Astrocyte (in vitro differentiated cells and primary cell): ENCODE measurements at places on chromosomes 7 and 10.

DNA sequence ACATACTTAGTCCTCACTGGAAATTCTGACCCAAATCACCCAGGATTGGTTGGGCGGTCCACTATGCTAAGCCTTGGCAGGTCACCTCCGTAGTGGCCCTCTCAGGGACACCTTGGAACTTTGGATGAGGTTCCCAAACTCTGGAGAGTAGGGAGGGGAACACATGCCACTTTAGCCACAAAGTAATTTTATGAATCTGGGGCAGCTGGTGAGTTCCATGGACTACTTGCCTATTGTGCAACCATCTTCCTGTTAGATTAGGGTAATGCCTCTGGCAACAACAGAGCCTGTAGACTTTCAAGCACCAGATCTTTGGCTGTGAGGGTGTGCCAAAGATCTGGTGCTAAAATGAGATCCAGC lies 77.7 kb downstream of the ITGB8 start:
- DNase-seq = peak; percentile 55

DNA sequence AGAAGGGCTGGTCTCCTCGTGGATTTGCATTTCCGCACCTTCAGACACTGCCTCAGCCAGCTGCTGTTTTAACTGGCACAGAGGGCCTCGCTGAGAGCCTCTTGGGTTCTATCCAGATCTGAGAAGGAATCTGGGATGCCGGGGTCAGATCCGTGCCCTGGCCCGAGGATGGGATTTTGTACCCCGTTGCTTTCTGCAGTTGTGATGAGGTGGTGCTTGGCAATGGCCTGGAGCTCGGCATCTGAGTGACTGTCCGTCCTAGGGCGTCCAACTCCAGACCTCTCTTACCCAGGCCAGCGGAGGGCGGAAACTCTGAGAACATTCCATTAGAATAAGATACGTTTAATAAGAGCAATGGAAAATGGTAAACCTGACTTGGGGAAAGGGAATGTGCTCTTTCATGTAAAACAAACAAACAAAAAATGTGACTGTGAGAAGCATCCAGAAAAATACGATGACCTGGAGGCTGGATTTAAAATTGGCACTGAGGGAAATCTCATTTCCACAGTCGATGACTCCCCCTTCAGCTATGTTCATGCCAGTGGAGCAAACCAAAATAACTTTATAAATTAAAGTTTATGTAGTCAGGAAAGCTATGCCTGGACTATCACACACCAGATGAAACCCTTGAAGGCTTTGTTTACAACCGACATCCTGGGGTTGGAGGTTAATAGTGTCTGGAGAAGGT lies 39.6 kb downstream of the GRK5 start:
- peak; percentile 95 for DNase-seq

DNA sequence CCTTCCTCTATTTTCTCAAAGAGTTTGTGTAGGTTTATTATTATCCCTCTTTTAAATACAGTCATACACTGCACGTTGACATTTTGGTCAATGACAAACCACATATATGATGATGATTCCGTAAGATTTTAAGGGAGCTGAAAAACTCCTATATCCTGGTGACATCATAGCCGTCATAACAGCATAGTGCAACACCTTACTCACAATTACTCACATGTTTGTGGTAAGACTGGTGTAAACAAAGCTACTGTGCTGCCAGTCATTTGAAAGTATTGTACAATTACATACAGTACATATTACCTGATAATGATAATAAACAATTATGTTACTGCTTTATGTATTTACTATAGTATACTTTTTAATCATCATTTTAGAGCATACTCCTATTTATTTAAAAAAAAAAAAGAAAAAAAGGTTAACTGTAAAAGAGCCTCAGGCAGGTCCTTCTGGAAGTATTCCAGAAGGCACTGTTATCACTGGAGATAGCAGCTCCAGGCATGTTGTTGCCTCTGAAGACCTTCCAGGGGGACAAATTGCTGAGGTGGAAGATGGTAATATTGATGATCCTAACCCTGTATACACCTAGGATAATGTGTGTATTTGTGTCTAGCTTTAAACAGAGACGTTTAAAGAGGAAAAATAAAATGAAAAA lies 123.3 kb upstream of the CDK1 start:
- DNase-seq = peak; percentile 66

DNA sequence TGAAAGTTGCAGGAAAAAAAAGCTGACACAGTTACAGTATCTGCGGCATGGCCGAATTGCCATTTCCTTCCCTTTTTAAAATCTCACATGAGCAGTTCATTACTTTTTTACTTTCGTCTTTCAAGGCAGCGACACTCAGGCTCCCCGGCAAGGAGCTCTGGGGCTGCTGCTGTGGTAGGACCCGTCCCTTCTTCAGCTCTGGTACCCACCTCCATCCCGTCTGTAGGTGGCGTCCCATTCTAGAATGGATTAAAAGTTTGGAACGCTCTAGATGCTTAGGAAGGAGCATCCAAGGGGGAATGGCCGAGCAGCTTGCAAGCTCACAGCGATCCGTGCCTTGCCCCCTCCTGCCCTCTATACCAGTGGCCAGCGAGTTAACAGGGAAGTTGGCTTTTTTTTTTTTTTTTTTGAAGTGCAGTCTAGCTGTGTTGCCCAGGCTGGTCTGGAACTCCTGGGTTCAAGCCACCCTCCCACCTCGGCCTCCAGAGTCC lies 22.8 kb upstream of the TTYH3 start:
- DNase-seq = no peak

DNA sequence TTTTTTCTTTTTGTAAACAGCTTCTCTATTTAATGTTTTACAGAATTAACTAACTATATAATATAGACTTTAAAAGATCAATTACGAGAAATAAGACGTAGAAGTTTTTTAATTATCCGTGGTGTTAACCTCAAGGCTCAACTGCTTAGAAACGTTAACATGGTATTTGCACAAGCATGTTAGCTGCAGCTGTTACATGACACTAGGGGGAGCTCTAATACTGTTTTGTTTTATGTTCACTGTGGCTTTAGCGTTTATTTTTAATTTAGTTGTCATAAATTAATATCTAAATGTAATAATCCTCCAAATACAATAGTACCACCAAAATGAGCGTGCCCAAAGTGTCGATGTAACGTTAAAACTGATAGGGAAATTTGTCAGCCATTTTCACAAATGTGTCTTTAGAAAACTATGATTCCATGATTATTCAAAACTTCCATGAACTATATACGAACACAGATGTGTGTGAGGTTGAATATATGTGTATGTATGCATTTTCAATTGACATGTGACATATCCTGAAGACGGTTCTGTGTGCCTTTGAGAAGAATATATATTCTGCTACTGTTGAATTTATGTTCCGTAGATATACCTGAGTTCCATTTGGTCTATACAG lies 828.8 kb upstream of the MBL2 start:
- DNase-seq = peak; percentile 6

- DNase-seq = peak; percentile 37
Observed at GRCh38 chr7:106289848-106290247, 5.1 kb upstream of the NAMPT start.

DNA sequence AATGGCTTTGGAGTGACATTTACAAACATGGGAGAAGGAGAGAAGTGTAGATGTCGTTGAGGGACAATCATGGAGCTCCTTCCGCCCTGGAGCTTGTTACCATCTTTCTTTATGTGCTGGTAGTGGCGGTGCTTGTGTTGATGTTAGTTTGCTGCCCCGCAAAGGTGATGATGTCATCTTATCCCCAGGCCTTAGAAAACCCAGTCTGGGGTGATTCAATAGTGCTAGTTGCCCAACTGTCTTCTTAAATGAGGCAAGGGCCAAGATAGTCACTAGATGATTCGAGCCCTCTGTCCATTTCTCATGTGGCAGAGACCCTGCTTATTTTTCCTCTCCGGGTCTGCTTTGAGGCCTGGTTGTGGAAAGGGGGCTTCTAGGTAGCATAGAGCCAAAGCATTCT lies 277.4 kb downstream of the CCSER2 start:
- DNase-seq = no peak

GRCh38 chr7:39421251-39421650 lies 145.0 kb upstream of the YAE1 start:
- no peak for DNase-seq

GRCh38 chr7:91620827-91621226 lies 259.7 kb downstream of the MTERF1 start:
- DNase-seq = no peak

DNA sequence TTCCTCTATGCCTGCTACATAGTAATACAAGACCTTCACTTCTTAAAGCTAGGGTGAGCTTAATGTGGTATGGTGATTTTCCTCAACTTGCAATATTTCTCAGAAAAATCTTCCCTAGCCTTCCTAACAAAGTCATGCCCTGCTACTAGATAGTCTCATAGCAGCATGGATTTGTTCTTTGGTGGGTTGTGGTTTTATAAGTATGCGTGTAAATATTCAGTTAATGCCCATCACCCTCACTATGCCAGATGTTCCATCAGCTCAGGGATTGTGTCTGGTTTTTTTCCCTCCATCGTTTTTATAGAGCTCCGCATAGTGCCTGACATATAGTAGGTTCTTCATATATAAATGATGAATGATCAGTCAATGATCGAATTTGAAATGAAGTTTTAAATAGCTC lies 182.8 kb downstream of the CREB5 start:
- DNase-seq = no peak

DNA sequence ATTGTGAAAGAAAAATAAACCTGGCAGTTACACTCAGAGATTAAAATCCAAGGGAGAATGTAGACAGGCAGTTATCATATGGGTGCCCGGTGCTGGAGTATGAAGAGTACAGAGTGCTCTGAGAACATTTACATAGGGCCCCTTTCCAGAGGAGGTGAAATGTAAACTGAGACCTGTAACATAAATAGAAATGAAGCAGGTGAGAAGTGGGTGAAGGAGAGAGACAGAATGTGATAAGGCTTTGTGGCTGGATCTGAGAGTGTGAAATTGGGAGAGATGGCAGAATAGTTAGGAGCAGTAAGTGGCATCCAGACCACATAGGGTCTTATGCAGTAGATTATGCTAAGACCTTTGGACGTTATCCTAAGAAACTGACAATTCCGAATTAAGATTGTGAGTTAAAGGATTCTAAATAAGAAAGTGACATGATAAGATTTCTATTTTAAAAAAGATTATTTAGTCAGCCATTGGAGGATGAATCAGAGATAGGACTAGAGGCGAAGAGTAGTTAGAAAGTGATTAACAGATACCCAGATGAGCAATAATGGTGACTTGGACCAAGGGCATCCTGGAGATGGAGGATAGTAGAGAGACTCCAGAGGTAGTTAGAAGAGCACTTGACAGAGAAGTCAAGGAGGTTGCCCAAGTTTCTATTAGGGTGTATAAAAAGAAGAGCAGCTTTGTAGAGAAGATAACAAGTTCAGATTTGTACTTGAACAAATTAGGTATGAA lies 36.7 kb downstream of the DNAH11 start:
- no peak for DNase-seq

GRCh38 chr10:91642831-91643692 lies 10.2 kb upstream of the PPP1R3C start:
- peak; percentile 35 for DNase-seq

- peak; percentile 10 for DNase-seq
Observed at GRCh38 chr10:3654496-3654895, 130.5 kb downstream of the KLF6 start.

DNA sequence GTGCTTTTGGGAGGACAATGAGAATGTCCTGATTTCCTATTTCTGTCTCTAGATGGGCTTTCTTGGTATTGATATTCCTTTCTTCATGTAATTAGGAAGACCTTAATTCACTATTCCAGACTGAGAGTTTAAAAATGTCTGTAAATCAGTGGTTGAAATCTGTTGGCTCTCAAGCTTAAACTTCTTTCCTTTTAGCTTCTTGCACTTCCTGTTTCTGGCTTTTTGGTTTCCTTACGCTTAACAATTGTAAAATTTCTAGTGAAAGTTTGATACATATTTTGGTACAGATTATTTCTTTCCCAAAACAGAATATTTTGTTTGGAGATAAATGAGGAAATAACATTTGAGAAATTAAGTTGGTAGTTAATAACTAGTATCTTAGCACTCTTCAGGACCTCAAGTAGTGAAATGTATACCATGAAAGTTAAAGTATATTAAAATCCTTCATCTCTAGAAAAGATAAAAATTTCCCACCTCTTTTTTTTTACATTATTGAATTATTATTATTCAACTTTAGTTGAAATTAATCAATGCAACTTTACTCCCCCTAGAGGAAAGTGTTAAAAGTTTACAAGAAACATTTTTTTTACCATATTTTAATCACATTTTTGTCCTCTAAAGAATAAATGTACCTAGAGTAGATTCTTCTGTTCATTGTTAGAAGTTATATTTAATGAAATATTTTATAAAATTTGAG lies 137.2 kb downstream of the PHTF2 start:
- no peak for DNase-seq

GRCh38 chr7:121023194-121023593 lies 34.7 kb downstream of the CPED1 start:
- DNase-seq = no peak

DNA sequence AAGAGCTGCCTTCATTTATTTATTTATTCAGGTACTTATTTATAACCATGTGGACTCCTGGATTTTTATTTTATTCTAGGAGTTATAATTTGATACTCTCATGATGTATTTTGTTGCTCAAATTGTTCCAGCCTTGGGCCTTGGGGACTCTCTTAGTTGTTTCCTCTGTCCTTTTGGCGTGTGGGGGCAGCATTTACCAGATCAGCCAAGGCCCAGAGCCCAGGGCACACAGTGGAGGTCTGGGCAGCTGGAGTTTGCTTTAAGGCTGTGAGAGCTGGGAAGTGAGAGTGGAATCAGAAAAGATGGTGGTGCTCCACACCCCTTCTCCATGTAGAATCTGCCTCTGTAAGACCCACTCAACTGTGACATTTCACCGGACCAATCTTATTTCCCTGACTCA lies 398.9 kb downstream of the RPS24 start:
- no peak for DNase-seq

GRCh38 chr10:103969436-103969835 lies 2.5 kb downstream of the SLK start:
- DNase-seq = no peak

DNA sequence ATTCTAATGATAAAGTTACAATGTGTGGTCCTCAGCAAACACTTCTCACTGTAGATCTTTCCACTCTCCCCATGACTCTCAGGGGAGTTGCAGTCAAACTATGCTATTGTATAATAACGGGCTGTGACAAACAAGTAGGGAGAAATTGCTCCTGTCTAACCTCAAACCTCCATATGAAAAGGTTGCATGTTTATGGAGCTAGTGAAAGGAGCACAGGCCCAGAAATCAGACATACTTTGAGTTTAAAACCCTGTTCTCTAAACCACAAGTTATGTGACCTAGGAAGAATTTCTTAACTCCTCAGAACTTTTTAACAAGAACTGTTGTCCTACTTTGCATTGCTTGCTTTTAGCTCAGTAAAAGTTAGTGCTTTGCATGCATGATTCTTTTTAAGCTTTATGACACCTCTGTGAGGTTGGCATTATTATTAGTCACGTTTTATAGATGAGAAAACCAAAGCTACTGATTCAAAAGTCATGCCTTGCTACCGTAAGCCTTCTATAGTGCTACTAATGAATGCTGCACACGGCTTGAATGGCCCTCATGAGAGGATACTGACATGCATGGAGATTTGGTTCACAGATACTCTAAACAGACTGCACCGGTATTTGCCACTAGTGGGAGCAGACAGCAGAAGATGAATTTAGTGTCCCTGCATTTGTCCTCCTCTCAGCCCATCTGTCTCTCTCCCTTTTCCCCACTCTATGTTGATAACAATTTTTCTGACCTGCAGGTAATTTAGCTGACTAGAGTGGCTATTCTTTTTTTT lies 129.5 kb upstream of the PCGF5 start:
- peak; percentile 21 for DNase-seq

- no peak for DNase-seq
Observed at GRCh38 chr7:98115746-98116525, 9.3 kb downstream of the LMTK2 start.
